ENCODE measurements at places on chromosomes 7 and 10. TPM values are rescaled to one million over a fixed set of nuclear protein-coding genes. Genes with fewer than 3 reads are reported as not detected.

DNA sequence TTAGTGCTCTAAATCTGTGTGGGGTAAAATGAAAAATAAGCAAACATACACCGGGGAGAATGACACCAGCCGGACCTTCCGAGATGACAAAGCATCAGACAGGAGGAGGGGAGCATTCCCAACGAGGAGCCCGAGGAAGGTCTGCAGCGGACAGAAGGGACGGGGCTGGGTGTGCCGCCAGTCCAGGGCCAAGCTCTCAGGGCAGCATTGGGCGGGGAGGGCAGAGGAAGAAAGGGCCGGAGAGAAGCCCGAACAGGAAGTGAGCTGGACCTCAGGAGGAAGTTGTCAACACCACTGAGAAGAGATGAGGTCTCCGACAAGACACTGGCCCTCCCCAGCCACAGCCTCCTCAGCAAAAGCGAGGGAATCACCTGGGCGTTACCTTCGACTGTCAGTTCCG is 182.6 kb upstream of the RNF32 start:
- no peak for DNase-seq

GRCh38 chr10:52082307-52082706 is 231.8 kb upstream of the DKK1 start:
- DNase-seq = no peak

DNA sequence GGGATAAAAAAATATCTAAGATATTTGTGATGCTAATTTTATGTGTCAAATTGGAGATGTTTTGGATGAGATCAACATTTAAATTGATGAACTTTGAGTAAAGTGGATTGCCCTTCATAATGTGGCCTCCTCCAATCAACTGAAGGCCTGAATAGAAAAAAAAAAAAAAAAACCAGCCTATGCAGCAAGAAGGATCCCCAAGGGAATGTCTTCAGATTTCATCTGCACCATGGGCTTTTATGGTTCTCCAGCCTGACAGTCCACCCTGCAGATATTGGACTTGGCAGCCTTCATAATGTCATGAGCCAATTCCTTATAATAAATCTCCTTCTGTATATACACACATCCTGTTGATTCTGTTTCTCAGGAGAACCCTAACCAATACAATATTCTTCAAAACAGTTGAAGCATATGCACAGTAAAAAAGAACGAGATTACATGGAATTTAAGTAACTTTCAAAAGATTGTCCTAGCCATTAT is 316.9 kb upstream of the PLXDC2 start:
- no peak for DNase-seq

FFAR4 gene
- polyA plus RNA-seq = not detected

GRCh38 chr10:72855129-72855528 is 38.4 kb upstream of the OIT3 start:
- DNase-seq = no peak

- peak; percentile 75 for DNase-seq
Observed at GRCh38 chr7:35906191-35906908, 105.5 kb downstream of the SEPTIN7 start.

TAF3 gene
- polyA plus RNA-seq = 3.1 TPM

DNA sequence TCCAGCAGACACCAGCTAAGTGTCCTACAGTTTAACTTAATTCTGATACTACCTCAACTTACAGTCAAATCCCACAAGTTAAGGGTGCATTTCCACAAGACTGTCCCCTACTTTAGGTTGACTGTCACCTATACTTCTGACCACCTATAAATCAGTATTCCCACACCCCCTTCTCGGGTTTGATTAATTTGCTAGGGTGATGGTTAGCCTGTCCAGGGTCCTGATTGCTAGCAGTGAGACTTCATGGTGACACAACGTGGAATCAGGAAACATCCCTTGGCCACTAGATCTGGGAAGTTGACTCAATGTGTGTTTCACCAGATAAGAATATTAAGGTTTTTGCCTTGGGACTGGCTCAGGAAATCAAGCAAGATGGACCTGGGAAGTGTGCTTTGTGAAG is 88.4 kb downstream of the OR13A1 start:
- no peak for DNase-seq

- DNase-seq = no peak
Observed at GRCh38 chr7:48512892-48513291, 341.6 kb downstream of the ABCA13 start.

C10orf105 gene
- 0.11 TPM for polyA plus RNA-seq

- no peak for DNase-seq
Observed at GRCh38 chr10:5573968-5574641, 49.3 kb downstream of the CALML3 start.

C10orf120 gene
- polyA plus RNA-seq = not detected

LIPN gene
- polyA plus RNA-seq = not detected

DNA sequence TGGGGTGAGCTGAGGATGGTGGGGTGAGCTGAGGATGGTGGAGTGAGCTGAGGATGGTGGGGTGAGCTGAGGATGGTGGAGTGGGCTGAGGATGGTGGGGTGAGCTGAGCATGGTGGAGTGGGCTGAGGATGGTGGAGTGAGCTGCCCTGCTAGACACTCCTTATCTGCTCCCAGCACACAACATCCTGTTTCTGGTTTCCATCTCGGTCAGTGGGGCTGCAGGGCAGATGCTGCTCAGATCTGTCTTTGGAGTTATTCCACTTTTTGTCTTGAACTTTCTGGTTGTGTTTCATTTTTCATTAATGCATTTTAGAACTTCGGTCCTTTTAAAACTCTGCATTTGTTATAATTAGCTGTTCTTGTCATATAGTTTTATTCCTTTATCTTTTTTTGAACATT is 67.9 kb upstream of the ANTXRL start:
- DNase-seq = peak; percentile 72

GRCh38 chr7:120915314-120916105 is 35.1 kb upstream of the ING3 start:
- DNase-seq = no peak

PKD1L1 gene
- not detected for polyA plus RNA-seq

DNA sequence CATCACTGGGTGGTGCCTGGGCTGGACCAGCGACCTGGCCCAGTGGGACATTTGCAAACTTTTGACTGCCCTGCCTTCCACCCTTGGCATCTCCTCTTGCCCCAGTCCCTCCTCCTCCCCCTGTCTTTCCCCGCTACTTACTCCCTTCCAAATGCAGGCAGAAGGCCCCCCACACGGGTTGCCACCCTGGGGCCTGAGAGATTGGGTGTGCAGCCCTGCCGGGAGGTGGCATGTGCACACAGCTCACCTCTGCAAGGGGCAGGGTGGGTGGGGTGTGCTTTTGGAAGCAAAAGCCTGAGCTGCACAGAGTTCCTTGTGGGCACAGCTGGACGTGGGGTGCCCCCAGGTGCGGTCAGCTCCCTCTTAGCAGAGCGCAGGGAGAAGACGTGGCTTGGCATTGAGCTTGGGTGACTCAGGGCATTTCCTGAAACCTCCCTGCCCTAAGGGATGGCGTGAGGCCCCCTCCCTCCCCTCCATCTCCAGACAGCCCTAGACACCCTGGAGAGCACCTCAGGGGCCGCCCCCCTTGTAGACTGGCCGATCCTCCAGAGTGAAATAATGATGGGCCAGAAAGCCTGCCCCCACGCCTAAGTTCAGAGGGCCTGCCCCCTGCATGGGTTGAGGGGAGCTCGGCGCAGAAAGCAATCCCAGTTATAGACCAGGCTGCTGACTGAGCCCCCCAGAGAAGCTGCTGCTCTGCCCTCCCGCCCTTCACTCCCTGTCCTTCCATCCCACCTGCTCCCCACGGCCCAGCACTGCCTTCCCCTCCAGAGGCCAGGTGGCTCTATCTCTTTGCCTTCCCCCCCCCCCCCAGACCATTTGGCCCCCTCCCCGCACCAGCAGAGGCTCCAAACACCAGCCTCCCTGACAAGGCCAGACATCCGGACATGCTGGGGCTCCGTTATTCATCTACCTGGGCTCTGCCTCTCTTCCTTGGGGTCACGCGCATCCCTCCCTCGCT is 2.3 kb upstream of the SHH start:
- DNase-seq = no peak

ZNF138 gene
- polyA plus RNA-seq = 23.2 TPM

DNA sequence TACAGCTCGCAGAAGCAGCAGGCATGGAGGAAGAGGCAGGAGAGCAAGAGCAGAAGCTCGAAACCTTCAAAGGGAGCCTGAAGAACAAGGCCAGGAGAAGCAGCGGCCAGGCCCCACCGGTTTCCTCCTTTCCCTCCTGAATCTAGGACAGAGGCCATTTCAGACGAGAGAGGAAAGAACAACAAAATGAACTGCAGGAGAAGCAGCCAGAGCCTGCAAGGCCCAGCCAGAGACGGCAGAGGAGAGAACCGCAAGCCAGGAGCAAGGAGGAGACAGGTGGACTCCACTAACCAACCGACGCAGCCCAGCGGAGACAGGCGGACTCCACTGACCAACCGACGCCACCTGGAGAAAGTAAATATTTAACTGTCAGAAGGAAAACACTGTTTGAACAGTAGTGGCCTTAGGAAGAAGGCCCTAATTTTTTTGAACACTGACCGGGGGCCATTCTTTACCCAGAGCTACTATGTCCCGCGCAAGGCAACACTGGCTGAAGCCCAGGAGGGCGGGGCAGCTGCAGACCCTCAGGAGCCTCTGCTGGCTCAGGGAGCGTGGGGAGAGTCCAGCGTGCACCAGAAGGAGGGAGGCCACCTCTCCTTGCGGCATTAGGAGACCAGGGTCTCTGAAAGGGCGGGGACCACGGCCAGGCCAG is 559.2 kb downstream of the PTPRN2 start:
- no peak for DNase-seq

RNF133 gene
- not detected for polyA plus RNA-seq

DNA sequence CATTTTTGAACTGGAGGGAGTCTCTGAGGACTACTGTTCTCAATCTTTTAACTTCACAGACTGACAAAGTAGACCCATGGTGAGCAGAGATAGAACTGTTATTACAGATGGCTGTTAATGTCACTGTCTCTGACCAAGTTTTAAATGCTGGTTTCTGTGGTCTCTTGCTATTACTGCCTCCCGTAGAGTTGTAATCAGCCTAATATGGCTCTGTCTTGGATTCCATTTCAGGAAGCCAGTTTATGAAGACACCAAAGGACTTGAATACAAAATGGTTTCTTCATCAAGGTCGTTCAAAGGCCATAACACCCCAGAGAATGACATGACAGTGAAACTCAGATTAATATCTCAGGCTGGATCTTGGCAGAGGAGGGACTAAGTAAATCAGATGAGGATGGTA is 3.9 kb downstream of the SFRP4 start:
- no peak for DNase-seq

DNA sequence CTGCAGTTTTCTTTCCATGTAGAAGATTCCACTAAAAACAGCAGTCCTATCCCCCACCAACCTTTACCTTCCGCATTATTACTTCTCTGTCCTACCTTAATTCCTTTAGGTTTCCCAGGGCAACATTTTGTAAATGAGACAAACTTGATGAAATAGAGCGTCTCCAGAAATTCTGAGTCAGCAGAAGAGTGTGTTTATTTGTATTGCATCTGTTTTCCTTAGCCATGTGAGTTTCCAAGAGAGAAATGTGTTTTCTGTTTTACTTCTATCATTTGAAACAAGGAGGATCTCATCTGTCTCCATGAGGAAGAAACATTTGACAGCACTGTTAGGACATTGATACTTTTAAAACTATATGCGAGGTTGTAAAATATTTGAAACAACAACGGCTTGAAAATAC is 244.2 kb upstream of the PLXDC2 start:
- no peak for DNase-seq

GRCh38 chr7:150397346-150398107 is 18.4 kb downstream of the ZNF775 start:
- DNase-seq = no peak

OR13A1 gene
- not detected for polyA plus RNA-seq

DNA sequence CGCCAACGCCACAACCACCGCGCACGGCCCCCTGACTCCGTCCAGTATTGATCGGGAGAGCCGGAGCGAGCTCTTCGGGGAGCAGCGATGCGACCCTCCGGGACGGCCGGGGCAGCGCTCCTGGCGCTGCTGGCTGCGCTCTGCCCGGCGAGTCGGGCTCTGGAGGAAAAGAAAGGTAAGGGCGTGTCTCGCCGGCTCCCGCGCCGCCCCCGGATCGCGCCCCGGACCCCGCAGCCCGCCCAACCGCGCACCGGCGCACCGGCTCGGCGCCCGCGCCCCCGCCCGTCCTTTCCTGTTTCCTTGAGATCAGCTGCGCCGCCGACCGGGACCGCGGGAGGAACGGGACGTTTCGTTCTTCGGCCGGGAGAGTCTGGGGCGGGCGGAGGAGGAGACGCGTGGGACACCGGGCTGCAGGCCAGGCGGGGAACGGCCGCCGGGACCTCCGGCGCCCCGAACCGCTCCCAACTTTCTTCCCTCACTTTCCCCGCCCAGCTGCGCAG is 424 bp downstream of the EGFR start:
- DNase-seq = no peak

FHIP2A gene
- 2.0 TPM for polyA plus RNA-seq

SPAM1 gene
- polyA plus RNA-seq = not detected

ANKRD2 gene
- not detected for polyA plus RNA-seq

DNA sequence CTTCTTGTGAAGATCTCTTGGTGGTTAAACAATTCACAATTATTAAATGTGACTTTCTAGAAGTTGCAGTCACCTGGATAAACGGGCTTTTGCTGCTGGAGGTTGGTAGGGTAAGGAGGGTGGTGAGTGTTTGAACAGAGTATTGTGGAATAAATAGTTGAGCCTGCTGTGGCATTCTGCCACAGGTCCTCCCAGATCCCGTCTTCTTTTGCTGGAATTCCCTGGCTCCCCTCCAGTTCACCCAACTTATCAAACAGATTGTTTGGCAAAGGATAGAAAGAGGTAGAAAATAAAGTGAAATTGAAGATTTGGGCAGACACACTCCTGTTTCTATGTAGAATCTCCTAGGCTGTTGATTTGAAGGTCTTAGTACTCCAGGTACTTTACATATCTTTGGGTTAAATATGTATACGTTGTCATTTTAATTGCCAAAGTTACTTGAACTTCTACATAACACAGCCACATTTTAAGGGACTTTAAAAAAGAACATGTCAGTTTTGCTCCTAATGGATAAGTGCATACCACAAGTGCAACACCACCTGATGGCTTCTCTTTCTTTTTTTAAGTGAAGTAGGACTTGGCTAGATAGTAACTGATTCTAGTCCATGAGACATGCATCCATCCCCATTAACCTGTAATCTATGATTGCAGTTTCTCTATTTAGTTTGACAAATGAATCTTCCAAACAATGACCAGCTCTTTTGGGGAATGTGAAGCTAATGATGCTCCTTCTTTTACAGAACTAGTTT is 83.0 kb downstream of the ARL4A start:
- DNase-seq = no peak

CPN1 gene
- polyA plus RNA-seq = 0.17 TPM

- no peak for DNase-seq
Observed at GRCh38 chr7:80392229-80393169, 119.4 kb downstream of the GNAT3 start.

- DNase-seq = no peak
Observed at GRCh38 chr7:150923802-150924201, 54.3 kb downstream of the KCNH2 start.
